Hepatocyte (in vitro differentiated cells): ENCODE measurements at places on chromosomes 3 and 15. TPM values are rescaled to one million over a fixed set of nuclear protein-coding genes. Genes with fewer than 3 reads are reported as not detected.

SNX22 gene
- 6.3 and 7.5 TPM in 2 replicates for polyA plus RNA-seq

RRP9 gene
- 23.1 and 32.8 TPM in 2 replicates for polyA plus RNA-seq

SH2D7 gene
- 0.22 TPM in 1 of 2 replicates, not detected in the other for polyA plus RNA-seq

DPPA4 gene
- polyA plus RNA-seq = 4.3 and 6.6 TPM in 2 replicates

DCBLD2 gene
- 12.9 and 16.8 TPM in 2 replicates for polyA plus RNA-seq

CD200 gene
- polyA plus RNA-seq = 14.2 and 16.8 TPM in 2 replicates

ISLR gene
- 27.8 and 32.0 TPM in 2 replicates for polyA plus RNA-seq

AGTR1 gene
- 6.1 and 10.9 TPM in 2 replicates for polyA plus RNA-seq

POLQ gene
- polyA plus RNA-seq = 0.68 and 1.3 TPM in 2 replicates

LMAN1L gene
- not detected in 2 replicates for polyA plus RNA-seq

MYRIP gene
- polyA plus RNA-seq = not detected in 2 replicates

DNA sequence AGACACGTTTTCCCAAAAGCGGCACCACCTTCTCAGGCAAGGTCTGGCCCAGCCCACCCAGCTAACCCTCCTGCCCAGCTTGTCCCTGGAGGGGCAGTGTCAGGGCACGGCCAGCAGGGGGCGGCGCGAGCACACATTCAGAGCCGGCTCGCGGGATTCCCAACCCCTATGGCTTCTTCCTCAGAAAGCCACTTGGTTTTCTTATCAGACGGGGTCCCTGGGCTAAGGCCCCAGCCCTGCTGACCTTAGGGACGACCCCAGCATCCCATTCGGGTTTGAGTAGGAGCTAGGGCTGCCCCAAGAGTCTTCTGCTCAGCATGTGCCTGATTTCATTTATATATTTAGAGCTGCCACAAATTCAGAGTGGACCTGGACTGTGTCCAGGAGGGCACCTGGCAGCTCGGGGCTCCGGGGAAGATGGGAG, 14.5 kb downstream of the RLBP1 start:
- peak; percentile 84 for DNase-seq
- H3K36me3 ChIP-seq = no peaks in the 10 kb centered on the region
- H3K27me3 ChIP-seq = no peaks in the 10 kb centered on the region
- no peaks in the 10 kb centered on the region for H3K4me1 ChIP-seq

GRCh38 chr15:84812842-84813241, 4.3 kb upstream of the ALPK3 start:
- H3K36me3 ChIP-seq = no peaks in the 10 kb centered on the region
- no peak for DNase-seq
- H3K27ac ChIP-seq = no peak overlapping the region
- no peak overlapping the region for H3K4me3 ChIP-seq

- H3K4me1 ChIP-seq = no peaks in the 10 kb centered on the region
- DNase-seq = peak; percentile 66
- no peaks in the 10 kb centered on the region for H3K36me3 ChIP-seq
- no peak overlapping the region for H3K27ac ChIP-seq
- H3K4me3 ChIP-seq = no peak overlapping the region
These were observed 9.2 kb upstream of the SLC6A1 start for GRCh38 chr3:10983219-10983916.

- no peaks in the 10 kb centered on the region for H3K36me3 ChIP-seq
- no peak overlapping the region for H3K27ac ChIP-seq
- no peaks in the 10 kb centered on the region for H3K27me3 ChIP-seq
- no peak for DNase-seq
These were observed 7.5 kb downstream of the ZNF148 start for GRCh38 chr3:125367403-125368230.

- no peaks in the 10 kb centered on the region for H3K4me1 ChIP-seq
- DNase-seq = no peak
- H3K27ac ChIP-seq = no peak overlapping the region
- H3K27me3 ChIP-seq = no peaks in the 10 kb centered on the region
These were observed 24.8 kb upstream of the MBNL1 start for GRCh38 chr3:152243721-152244516.

- H3K4me1 ChIP-seq = peaks cover 27% of the 10 kb centered on the region
- H3K36me3 ChIP-seq = no peaks in the 10 kb centered on the region
- peak; percentile 81 for DNase-seq
- no peaks in the 10 kb centered on the region for H3K27me3 ChIP-seq
- H3K27ac ChIP-seq = peak overlapping the region; percentile 81
These were observed 21.0 kb downstream of the RARB start for GRCh38 chr3:25448750-25449692.

DNA sequence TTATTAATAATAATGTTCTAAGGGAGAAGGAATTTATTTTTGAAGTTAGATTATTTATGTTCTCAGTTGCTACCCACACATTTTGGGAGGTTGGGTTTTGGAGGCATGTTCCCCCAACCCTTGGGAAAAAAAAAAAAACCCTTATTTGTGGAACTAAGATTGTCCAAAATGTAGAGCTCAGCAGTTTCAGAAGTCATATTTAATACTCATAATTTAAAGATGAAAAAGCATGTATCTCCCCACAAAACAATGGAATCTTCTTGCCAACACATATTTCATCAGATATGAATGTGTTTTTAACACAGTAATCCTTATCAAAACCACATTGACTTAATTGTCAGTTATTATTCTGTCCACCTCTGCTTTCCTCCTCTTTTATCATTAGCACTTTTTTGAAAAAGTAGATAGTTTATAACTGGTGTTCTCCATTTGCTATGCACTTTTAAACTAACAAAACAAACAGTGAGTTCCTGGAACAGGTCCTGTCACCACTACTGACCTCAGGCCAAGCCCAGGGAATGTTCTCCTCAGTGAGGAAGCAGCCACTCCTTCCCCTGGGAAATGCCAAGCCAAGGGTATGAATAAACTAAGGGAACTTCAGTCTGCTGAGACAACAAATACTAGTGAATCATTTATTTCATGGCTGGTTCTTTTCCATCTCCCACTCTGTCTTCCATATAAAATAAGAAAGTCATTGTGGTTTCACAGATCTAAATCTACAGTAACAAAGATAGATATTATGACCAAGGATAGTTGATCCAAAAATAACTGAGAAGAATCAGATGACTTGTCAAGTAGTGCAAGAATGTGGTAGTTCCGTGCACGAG, 414.4 kb upstream of the ALCAM start:
- no peaks in the 10 kb centered on the region for H3K27me3 ChIP-seq
- H3K36me3 ChIP-seq = no peaks in the 10 kb centered on the region
- H3K27ac ChIP-seq = no peak overlapping the region
- no peaks in the 10 kb centered on the region for H3K4me1 ChIP-seq
- H3K4me3 ChIP-seq = no peak overlapping the region

- H3K27ac ChIP-seq = no peak overlapping the region
- H3K27me3 ChIP-seq = no peaks in the 10 kb centered on the region
- DNase-seq = peak; percentile 85
- no peak overlapping the region for H3K4me3 ChIP-seq
These were observed 61.3 kb upstream of the ACKR4 start for GRCh38 chr3:132535575-132536441.

GRCh38 chr3:196889844-196890708, 22.4 kb downstream of the SENP5 start:
- DNase-seq = no peak
- no peaks in the 10 kb centered on the region for H3K36me3 ChIP-seq
- H3K4me1 ChIP-seq = no peaks in the 10 kb centered on the region
- no peaks in the 10 kb centered on the region for H3K27me3 ChIP-seq
- no peak overlapping the region for H3K27ac ChIP-seq

GRCh38 chr3:171732756-171733155, 77.5 kb downstream of the PLD1 start:
- no peak overlapping the region for H3K4me3 ChIP-seq
- H3K27me3 ChIP-seq = no peaks in the 10 kb centered on the region
- no peaks in the 10 kb centered on the region for H3K36me3 ChIP-seq

- H3K4me3 ChIP-seq = no peak overlapping the region
- peaks cover 3% of the 10 kb centered on the region for H3K4me1 ChIP-seq
- no peak overlapping the region for H3K27ac ChIP-seq
- H3K36me3 ChIP-seq = no peaks in the 10 kb centered on the region
- no peaks in the 10 kb centered on the region for H3K27me3 ChIP-seq
These were observed 124.8 kb downstream of the DLG1 start for GRCh38 chr3:197173620-197174019.

GRCh38 chr3:156732715-156733421, 58.5 kb downstream of the TIPARP start:
- H3K4me3 ChIP-seq = no peak overlapping the region
- DNase-seq = no peak
- peaks cover 6% of the 10 kb centered on the region for H3K4me1 ChIP-seq
- H3K27ac ChIP-seq = no peak overlapping the region

GRCh38 chr15:74789171-74789631, 7.3 kb downstream of the CSK start:
- no peaks in the 10 kb centered on the region for H3K27me3 ChIP-seq
- peak; percentile 47 for DNase-seq
- H3K4me3 ChIP-seq = no peak overlapping the region
- H3K36me3 ChIP-seq = no peaks in the 10 kb centered on the region

DNA sequence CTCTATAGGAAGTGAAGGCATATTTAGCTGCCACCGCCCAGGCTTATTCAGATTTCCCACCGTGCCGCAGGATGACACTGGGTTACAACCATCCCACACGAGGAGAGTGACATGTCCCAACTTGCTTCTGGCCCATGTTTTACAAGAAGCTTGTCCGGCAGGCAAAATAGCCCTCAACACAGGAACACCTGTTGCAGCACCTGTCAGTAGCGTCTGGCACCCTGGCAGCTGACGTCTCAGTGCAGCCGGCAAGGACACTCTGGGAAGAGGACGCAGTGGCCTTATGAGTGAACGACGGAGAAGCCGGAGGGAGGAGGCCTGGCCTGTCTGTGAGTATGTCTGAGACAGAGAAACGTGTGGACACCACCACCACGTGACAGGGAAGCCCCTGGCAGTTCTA, 32.1 kb downstream of the FAM174B start:
- H3K4me1 ChIP-seq = peaks cover 37% of the 10 kb centered on the region
- DNase-seq = no peak
- H3K36me3 ChIP-seq = no peaks in the 10 kb centered on the region
- no peak overlapping the region for H3K27ac ChIP-seq
- H3K4me3 ChIP-seq = no peak overlapping the region

- H3K27ac ChIP-seq = no peak overlapping the region
- no peaks in the 10 kb centered on the region for H3K36me3 ChIP-seq
- no peak for DNase-seq
- H3K4me3 ChIP-seq = no peak overlapping the region
- H3K27me3 ChIP-seq = no peaks in the 10 kb centered on the region
- no peaks in the 10 kb centered on the region for H3K4me1 ChIP-seq
These were observed 288.1 kb upstream of the NECTIN3 start for GRCh38 chr3:110783541-110783940.

GRCh38 chr15:75230016-75230343, 28.2 kb upstream of the GOLGA6C start:
- no peaks in the 10 kb centered on the region for H3K4me1 ChIP-seq
- H3K27me3 ChIP-seq = no peaks in the 10 kb centered on the region
- no peak overlapping the region for H3K27ac ChIP-seq
- DNase-seq = no peak
- no peak overlapping the region for H3K4me3 ChIP-seq
- H3K36me3 ChIP-seq = no peaks in the 10 kb centered on the region

DNA sequence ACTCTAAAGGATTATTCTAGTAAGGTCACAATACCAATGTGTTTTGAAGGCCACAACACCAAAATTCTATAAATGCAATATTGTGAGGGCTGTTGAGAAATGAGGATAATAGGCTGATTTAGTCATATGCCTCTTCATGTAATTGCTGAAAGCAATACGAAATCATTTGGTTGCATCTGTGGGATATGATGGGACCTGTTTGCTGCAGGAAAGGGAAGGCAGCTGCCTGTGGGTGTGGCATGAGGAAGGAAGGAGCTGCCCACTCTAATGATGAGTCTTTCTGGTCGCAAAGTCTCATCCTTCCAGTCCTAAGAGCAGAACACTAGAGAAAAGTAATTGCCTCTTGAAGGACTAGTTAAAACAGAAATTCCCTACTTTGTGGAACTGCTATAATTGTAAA, 245.3 kb upstream of the ZPLD1 start:
- no peaks in the 10 kb centered on the region for H3K27me3 ChIP-seq
- peaks cover 11% of the 10 kb centered on the region for H3K4me1 ChIP-seq
- H3K36me3 ChIP-seq = no peaks in the 10 kb centered on the region
- H3K27ac ChIP-seq = no peak overlapping the region
- no peak for DNase-seq

DNA sequence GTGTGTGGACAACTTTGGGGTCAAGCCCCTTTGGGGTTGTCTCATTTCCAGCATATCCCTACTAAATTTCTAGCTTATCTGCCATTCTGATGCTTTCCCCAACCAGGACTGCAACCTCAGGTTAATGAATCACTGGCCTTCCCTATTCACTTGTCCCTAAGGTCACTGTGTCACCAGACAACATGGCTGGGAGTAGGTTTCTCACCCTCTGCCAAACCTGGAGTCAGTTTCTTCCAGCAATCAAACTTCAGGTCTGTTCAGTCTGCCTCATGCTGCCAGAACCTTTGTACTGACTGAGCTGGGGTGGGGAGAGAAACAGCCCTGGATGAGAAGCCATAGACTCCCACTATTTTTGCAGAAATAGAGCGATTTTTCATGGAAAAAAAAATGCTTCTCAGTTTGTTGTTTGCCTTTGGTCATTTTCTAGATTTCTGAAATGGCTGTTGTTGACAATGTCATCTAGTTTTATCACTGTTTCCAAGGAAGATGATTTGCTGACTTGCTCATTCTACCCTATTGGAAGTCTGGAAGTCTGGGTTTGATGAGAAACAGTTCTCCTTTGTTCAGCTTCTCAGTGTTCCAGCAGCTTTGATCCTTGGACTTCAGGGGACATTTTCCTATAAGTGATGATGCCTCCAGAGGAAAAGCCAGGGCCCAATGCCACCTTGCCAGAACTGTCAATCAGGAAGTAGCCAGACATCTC, 74.8 kb upstream of the IL12A start:
- H3K27ac ChIP-seq = peak overlapping the region; percentile 39
- no peaks in the 10 kb centered on the region for H3K36me3 ChIP-seq
- DNase-seq = no peak
- H3K4me1 ChIP-seq = peaks cover 15% of the 10 kb centered on the region
- H3K27me3 ChIP-seq = no peaks in the 10 kb centered on the region

DNA sequence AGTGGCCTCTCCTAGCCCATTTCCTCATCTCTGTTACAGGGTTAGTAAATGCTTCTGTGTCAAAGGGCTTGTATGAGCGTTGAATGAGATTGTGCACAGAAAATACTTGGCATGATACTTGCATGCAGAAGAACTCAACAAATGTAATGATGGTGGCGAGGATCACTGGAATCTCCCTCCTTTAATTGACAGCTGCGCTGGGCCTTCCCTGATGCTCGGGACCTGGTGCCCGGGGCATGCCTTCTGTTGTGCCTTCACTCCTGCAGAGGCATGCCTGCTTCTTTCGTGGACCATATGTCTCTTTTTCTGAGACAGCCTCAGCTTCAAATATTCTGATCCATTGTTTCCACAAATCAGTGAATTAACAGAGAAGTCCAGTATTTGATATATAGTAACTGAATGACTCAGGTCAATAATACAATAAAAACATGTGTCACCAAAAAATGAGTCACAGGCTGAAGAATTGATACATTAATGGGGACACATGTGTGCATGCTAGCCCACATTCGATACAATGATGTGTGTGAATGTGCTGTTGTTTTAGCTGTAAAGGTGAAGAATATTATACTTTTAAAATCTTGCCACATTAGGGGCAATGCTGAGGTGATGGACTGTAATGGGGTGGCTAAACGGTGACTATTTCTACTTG, 243.3 kb upstream of the TBL1XR1 start:
- DNase-seq = no peak
- no peaks in the 10 kb centered on the region for H3K4me1 ChIP-seq
- no peak overlapping the region for H3K4me3 ChIP-seq
- H3K36me3 ChIP-seq = no peaks in the 10 kb centered on the region
- H3K27me3 ChIP-seq = no peaks in the 10 kb centered on the region

- H3K36me3 ChIP-seq = no peaks in the 10 kb centered on the region
- H3K27me3 ChIP-seq = no peaks in the 10 kb centered on the region
- H3K4me1 ChIP-seq = peaks cover 26% of the 10 kb centered on the region
- H3K27ac ChIP-seq = peak overlapping the region; percentile 98
- DNase-seq = peak; percentile 78
These were observed 880 bp downstream of the PPP4R2 start for GRCh38 chr3:72997421-72997961.
